Right cardiac atrium (tissue), 5 donors: ENCODE measurements at places on chromosomes 7 and 10. TPM values are rescaled to one million over a fixed set of nuclear protein-coding genes. Genes with fewer than 3 reads are reported as not detected.
A peak's percentile ranks its signal among the peaks of the same experiment; 100 is the strongest.

ANKRD1 gene
- total RNA-seq = 3,897 TPM

- no peak for DNase-seq
Measured at GRCh38 chr7:108083980-108084379, 46.2 kb downstream of the LAMB4 start.

GRCh38 chr7:41507686-41508268 lies 195.1 kb downstream of the INHBA start:
- DNase-seq = no peak

- DNase-seq = no peak
Measured at GRCh38 chr7:151481650-151482505, 37.8 kb downstream of the RHEB start.

DNA sequence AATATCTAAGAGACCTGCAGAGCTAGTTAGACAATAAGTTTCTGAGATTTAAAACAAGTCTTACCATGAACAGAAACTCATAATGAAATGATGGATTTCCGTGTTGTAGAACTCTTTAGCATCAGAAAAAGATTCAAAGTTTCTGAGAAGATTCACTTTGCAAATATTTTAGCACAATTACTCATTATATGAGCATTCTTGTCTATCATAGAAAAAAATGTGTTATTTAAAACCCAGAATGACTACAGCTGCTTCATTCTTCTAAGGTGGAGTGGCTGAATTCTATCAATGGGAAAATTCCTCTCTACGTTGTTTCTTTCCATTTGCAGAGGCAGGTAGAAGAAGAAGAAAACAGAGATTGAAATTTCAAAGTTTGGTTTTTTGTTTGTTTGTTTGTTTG lies 21.0 kb upstream of the RALA start:
- no peak for DNase-seq

- DNase-seq = peak; percentile 81
Measured at GRCh38 chr10:79241990-79242619, 105.2 kb upstream of the PPIF start.
